ENCODE measurements at places on chromosomes 7 and 10. TPM values are rescaled to one million over a fixed set of nuclear protein-coding genes. Genes with fewer than 3 reads are reported as not detected.

- DNase-seq, result no peak
These were observed 153.0 kb downstream of the EVX1 start for GRCh38 chr7:27395626-27396025.

DNA sequence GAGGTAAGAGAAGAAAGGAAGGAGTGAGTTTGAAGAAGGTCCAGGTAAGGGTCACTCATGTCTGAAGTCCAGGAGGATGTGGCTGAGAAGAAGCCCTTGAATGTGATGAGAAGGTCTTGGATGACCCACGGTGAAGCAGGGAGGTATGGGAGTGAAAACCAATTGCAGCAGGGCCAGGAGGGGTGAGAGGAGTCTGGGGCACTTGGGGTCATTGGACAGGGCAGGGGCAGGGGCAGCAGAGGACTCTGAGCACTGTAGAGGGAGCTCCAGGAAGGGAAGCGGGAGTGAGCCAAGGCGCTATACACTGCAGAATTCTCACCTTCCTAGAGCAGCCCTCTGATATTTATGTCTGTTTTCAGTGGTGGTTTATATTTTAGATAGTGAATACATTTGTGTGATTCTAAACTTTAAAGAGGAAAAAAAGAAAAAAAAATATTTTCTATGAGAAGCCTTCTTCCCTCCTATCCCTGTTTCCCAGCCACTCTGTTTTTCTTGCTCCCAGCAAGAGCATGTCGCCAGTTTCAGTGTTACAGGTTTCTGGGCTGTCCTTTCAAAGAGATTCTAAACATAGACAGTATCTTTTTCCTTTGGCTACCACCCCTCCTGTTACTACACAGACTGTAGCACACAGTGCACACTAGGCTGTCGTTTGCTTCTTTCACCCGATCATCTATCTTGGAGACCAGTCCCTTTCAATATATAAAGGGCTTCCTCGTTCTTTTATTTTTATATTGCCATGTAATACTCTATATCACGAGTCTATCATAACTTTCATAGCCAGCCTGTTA lies 24.5 kb downstream of the BLVRA start:
- DNase-seq, result no peak

DNA sequence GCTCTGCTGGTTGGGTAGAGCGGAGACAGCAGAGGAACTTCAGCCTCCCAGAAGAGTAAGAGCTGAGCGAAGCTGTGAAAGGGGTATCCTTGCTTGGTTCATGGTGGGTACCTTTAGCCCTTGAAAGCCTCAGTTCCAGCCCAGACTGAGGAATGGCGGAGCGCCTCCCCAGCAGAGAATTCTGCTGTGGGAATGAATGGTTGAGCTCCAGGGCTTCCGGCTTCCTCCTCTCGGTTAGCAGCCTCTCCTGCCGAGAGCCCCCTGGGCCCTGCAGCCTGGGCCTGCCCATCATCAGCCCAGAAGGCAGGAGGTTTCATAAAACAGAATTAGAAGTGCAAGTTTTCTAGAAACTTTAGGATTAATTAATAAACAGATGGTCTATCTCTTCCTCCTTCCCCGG lies 79.9 kb upstream of the ANLN start:
- no peak for DNase-seq

DNA sequence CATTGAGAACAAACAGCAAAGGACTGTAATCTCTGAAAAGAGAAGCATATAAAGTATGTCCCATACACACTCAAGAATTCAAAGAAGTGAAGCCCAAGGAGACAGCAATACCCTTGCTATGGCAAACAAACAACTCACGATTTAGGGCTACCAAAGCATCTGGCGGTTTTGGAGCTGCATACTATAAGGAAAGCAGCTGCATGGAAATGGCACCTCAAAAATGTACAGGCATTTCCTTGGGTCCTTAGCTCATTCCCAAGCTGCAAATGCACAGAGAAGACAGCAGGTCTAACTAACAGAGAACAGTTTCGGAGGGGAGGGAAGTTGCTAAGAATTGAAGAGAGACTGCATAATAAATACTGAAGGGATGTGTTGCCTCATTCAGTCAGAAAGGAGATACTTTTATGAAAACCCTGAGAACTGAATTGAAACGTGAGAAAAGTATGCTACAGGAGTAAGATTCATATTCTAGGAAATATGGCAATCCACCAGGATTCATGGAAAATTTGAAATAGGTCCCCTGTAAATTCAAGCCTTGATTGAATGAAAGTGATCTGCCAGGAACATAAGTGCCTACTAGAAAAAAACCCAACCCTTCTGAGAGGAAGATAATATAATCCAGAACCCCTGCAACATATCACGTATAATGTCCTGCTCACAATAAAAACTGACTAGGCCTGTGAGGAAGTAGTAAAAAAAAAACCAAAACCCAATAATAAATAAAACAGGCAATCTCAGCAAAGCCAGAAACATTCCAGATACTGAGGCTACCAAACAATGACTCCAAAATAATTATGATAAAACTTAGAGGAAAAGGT lies 36.4 kb downstream of the CUBN start:
- no peak for DNase-seq

The SFTPA1 gene
- not detected for total RNA-seq

DNA sequence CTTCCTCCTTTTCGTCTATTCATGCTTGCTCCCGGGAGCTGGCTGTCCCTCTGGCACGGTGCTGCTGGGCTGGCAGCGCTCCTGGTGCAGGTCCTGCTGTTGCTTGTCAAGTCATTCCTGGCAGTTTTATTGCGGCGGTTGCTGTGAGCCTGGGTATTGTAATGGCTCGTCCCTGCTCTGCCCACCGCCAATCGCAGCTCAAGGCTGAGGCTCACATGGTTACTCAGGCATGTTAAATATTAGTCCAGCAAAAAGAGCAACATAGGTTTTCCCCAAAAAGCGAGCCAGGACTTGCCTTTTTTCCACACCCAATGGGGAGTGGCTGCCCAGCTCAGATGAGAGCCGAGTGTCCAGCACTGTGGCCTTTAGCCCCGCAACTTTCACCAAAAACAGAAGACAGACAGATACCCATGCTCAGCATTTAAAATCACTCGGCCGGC lies 492.9 kb upstream of the FOXK1 start:
- DNase-seq, result peak; percentile 84

DNA sequence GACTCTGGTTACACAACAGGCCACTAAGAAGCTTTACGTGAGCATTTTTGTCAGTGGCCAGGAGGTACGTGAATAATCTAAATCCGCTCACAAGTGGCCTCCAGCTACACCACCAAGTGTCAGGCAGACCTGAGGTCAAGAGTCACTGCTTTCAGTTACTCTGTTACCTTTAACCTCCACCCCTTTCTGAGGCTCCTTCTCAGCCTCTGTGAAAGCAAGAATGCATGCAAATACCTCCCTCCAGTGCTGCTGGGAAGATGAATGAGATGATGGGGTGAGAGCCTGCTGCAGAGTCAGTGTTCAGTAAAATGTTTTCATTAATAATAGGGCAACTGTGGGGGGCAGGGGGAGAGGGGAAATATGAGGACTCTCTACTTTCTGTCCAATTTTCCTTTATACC lies 11.2 kb downstream of the DDC start:
- no peak for DNase-seq

The GARIN1A gene
- total RNA-seq, result not detected

- DNase-seq, result no peak
These were observed 141.0 kb downstream of the DKK1 start for GRCh38 chr10:52455098-52455497.

DNA sequence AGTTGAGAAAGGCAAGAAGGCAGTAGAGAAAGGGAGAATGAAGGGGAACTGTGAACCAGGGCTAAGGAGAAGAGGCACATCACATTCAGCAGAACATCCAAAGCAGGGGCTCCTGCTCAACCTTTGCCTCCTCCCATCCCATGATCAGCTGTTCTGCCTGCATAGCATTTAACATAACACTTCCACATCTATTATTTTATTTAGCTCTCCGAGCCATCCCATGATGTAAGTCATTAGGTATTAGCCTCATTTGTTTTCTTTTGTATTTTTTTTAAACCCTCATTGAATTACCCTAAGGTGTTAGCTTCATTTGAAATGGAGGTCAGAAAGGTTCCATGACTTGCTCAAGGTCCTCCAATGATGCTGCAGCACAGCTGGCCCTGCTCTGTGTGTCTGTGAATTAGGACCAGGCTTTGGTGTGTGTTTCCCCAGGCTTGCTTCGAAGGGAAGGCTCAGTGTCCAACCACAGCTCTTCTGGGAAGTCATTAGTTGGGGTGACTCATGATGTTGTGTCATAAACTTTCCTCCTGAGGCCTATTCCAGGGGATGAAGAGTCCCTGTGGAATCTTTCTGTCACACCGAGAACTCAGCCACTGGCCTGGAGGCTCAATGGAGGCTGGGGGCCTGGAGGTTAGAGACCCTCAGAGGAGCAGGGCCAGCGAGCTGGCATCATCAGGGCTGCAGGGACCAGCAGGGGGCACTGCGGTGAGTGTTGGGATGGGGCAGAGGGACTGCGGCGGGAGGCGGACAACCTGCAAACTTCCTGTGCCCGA lies 16.5 kb downstream of the NPFFR1 start:
- no peak for DNase-seq

GRCh38 chr7:24750441-24751055 lies 6.7 kb downstream of the GSDME start:
- DNase-seq, result no peak

DNA sequence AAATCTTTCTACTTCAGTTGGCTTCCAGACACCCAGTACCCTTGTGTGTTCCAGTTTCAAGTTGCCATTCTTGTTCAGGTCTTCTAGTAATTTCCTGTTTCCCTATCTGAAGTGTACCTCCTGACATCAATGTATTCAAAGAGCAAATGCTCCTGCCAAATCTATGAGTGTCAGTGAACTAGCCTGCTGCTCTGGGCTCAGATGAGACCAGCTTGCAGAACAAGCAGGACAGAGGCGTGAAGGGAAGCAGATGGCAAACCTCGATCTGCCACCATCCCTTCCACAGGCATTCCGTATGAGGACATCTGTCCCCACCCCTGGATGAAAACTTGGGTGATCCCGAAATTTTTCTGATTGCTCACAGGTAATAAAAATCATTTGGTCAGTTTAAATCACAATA lies 4.4 kb upstream of the MPP7 start:
- no peak for DNase-seq

The ARL3 gene
- 7.1 TPM for total RNA-seq

The IGFBP3 gene
- total RNA-seq, result 202 TPM

The HOXA5 gene
- total RNA-seq, result 61.0 TPM

DNA sequence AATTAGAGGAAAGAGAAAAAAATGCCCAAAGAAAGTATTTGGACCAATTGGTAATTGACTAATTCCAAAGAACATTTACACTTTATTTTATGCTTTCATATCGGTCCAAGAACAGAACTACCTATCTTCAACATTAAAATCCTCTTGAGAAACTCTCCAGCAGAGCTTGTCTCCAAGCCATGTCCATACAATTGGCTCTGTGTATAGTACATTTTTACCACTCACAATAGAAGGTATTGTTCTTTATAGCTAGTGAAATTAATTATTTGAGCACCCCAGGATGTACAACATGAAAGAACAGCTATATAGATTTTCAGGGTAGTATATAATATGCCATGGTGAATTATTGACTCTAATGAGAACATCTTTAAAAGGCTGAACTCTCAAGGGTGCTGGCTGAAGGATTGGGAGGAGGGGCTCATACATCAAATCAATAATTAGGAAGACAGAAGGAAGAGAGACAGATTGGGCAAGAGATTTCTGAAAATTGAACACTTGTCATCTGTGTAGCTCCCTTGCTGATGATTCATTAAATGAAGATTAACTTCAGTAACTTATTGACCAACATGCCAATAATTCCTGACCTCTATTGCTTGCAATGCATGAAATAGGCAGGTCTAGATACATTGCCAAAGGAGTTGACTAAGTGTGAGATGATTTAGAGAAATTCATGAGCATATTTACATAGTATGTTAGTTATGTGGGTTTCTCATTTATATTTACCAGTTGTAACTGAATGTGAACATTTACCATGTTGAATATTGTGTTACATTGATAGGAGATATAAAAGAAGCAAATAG lies 249.7 kb downstream of the MTERF1 start:
- DNase-seq, result no peak

DNA sequence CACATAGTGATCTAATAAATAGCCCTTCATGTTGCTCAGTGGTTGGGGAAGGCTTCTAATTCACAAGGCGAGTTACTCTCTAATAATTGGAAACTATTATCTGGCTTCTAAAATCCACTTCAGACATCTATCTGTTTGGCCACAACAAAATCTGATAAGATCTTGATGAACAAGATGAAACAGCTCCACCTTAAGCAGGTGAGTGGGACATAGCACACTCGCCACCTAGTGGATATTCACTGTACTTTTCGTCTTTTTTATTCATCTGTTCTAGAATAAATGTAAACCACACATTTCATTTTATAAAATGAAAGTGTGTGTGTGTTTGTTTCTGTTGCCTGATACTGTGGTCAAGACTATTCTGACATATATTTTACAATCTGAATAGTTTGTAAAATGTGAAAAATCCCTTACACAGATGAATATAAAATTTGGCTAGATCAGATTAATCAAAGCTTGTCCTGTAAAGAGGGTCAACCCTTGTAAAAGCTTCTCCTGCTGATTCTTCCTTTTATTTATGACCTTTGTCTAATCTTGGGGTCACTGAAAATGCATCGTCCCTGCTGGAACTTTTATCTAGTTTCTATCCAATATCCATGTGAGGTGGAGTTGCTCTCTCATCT lies 26.5 kb upstream of the CNTNAP2 start:
- no peak for DNase-seq

GRCh38 chr7:32167256-32167655 lies 97.0 kb upstream of the PDE1C start:
- no peak for DNase-seq

GRCh38 chr7:21923658-21924057 lies 22.0 kb downstream of the CDCA7L start:
- no peak for DNase-seq

DNA sequence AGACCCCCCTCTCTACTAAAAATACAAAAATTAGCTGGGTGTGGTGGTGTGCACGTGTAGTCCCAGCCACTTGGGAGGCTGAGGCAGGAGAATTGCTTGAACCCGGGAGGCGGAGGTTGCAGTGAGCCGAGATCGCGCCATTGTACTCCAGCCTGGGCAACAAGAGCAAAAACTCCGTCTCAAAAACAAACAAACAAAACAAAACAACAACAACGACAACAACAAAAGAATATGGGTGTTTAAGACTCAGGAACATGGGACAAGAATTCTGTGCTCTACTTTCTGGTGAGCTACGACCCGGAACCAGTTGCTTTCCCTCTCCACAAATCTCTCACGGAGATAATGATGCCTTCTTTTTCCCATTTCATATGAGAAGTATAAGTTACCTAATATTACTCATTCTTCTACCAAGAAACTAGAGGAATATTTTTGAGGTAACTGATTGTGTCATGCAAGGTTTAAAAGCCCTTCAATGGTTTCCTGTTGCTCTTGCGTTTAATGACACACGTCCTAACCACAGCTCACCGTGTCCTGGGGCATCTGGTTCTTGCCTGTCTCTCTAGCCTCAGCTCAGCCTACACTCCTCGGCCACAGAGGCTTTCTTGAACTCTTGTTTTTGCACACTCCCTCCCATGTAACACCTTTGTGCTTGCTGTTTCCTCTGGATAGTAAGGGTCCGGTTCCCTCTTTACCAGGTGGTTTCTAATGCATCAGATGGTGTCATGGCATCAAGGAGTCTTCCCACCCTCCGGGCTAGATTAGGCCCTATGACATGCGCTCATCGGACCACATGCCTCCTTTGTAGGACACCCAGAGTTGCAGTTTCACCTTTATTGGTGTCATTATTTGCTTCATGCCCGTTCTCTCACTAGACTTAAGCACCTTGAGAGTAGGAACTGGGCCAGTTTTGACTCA lies 67.5 kb downstream of the PFKFB3 start:
- DNase-seq, result no peak

Data from uterus (tissue), 4 donors.